Left renal cortex interstitium (tissue), 4 donors: ENCODE measurements at places on chromosomes 12 and 14. TPM values are rescaled to one million over a fixed set of nuclear protein-coding genes. Genes with fewer than 3 reads are reported as not detected.

- DNase-seq: no peak
Observed at GRCh38 chr12:64836856-64837255, 12.4 kb downstream of the TBC1D30 start.

The PIP4P1 gene
- 32.0 TPM for polyA plus RNA-seq

DNA sequence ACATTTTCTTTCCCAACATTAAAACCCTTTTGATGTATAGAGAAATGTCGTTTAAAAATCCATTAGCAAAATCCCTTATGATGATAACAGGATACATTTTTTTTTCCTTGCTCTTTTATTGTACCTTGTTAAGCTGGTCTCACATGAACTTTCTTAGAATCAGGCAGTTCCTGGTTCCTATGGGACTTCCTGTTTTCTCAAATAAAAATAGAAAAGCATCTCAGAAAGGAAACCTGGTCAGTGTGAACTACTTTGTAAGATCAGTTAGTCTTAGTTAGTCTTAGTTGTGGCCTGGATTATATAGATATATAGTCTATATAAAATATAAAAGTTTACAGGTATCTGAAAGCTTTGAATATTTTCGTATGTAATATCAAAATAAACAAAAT lies 40.3 kb downstream of the LEMD3 start:
- DNase-seq: no peak

The DDN gene
- 74.2 TPM for polyA plus RNA-seq

DNA sequence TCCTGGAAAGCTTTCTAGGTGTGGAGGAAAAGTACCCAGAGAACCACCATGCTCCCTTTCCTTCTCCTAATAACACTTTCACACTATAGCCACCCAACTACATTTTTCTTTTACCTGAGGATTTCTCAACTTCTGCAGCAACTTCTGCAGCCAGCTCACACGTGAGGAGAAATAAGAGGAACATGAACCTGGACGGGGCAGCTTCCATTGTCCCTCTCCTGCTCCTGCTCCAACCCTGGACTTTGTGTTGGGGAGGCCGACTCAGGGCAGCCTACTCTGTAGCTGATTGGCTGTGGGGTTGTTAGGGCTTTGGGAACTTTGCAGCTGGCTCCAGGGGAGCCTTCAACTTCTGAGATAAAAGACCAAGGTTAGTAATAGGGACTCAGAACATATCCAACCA lies at the start of gene ERP27:
Gene ERP27 (minus strand): TSS at position 237 of the 400 bp plus-strand sequence. CDS start 29 bp downstream, at position 208.
- DNase-seq: no peak

GRCh38 chr12:113061061-113061694 lies 4.6 kb downstream of the DTX1 start:
- no peak for DNase-seq

DNA sequence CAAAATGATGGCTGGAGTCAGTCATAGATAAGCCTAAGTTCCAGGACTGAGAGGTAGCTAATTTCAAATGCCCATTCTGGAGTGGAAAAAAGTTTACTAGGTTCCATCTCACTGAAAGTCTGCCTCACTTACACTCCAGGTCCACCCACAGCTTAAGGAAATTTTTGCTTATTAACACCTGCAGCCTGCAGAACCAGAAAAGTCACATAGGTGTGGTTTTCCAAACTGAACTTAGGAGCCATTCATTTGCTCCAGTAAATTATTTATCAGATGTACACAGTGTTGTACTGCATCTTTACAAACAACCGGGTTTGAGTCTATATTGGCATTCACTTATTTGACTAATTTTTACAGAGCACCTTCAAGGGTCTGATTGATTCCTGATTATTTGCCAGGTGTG lies 157.4 kb upstream of the ARID2 start:
- no peak for DNase-seq

The C3AR1 gene
- 3.2 TPM for polyA plus RNA-seq

- no peak for DNase-seq
Observed at GRCh38 chr14:75280291-75280830, 1.7 kb downstream of the FOS start.

The P2RX2 gene
- 2.2 TPM for polyA plus RNA-seq

DNA sequence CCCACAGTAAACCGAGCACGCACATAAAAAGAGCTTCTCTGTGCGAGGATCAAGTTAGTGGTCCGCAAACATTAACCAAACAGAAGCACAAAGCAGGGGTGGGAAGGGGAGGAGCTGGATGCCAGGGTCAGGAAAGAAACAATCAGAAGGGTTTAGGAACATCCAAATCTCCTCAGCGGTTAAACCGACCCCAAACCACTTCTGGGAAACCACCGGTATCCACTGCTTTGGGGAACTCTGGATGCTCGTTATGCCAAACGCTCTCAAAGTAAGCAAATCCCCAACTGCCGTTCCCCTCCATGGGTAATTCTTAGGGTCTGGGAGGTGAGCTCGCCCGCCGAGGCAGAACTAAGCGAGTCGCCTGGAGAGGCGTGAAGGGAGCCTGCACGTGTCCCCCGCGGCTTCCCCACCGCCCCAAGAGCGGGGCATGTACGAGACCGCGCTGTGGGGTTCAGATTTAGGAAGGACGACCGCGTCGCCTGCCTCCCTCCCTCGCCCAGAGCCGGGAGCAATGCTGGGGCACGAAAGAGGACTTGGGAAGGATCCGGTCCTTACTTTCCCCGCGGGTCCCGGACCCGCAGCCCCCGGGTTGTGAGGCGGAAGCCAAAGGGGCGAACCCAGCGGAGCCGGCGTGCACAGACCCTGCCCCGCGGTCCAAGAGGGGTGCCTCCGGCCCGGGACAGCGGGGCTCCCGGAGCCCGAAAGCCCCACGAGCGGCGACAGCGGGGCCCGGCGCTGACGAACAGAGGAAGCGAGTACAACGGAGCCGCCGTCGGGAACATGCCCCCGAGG lies 711 bp downstream of the SBNO1 start:
- DNase-seq: no peak

DNA sequence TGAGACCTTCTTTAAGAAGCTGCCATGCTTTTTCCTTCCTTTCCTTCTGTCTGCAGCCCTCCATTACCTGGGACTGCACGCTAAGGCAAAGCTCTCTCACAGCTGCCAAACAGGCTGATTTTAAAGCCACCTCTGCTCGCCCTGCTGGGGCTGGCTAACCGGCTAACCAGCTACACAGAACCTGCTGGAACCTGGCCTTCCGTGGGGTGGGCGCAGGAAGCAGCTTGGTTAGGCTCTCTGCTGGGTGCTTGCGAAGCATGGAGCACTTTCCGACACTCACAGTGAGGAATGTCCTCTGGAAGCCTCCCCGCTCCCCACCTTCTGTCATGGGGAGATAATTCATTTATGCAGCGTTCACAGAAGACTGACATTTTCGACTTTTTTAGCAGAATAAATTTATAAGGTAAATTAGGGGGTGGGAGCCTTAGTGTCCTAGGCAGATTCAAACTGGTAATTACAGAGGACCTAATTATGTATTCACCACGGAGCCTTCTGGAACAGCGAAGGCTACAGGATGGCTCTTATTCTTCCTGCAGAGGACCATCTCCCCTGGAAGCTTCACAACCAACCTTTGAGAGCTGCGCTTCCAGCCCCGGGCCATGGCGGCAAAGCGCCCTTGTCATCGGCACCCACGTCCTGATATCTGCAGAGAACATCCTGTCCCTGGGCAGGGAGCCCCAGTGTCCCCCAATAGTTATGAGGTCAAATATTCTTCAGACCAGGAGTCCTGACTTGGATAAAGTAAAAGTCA lies 12.4 kb upstream of the BCL11B start:
- no peak for DNase-seq

- DNase-seq: no peak
Observed at GRCh38 chr12:60209521-60209920, 613.7 kb downstream of the SLC16A7 start.

The PLA2G1B gene
- 0.65 TPM for polyA plus RNA-seq

The SIRT4 gene
- 4.4 TPM for polyA plus RNA-seq

DNA sequence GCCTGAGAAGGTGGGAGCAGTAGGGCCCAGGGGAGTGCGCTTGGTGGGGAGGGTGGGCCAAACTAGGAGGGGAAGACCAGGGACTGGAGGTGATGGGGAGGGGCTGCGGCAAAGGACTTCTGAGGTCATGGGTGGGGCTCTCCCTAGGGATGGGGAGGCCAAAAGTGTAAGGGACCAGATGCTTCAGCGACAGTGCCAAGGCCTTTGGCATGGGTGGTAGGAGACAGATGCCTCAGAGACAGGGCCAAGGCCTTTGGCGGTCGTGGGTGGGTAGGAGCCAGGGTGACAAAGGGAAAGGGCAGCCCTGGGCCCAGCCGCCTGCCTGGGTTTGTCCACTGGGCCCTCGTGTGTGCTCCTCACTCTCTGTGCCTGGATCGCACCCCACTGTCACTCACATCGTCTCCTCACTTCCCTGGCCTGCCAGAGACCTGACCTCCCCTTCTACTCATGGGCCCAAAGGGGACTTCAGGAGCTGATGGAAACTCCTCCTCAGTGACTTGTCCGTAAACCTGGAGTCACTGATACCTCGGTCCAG lies 13.2 kb upstream of the RABGGTA start:
- no peak for DNase-seq

GRCh38 chr12:8648576-8649205 lies 13.9 kb downstream of the MFAP5 start:
- DNase-seq: no peak
